Dermis lymphatic vessel endothelial cell (primary cell): ENCODE measurements at places on chromosomes 12 and 14. TPM values are rescaled to one million over a fixed set of nuclear protein-coding genes. Genes with fewer than 3 reads are reported as not detected.

ABCC9 gene
- under 0.01 and 0.11 TPM in 2 replicates for total RNA-seq

GPX2 gene
- total RNA-seq: not detected in 2 replicates

IAPP gene
- total RNA-seq: not detected in 2 replicates

IL31 gene
- not detected in 2 replicates for total RNA-seq

TMEM119 gene
- total RNA-seq: 0.33 TPM in 1 of 2 replicates, not detected in the other

DNAJC22 gene
- 0.22 and 0.52 TPM in 2 replicates for total RNA-seq

NTF3 gene
- 0.09 and 0.11 TPM in 2 replicates for total RNA-seq

METAP2 gene
- 50.8 and 90.5 TPM in 2 replicates for total RNA-seq

NPFF gene
- not detected in 2 replicates for total RNA-seq

FOXG1 gene
- not detected in 2 replicates for total RNA-seq

MGP gene
- total RNA-seq: 193 and 280 TPM in 2 replicates

ADCY6 gene
- 29.5 and 29.7 TPM in 2 replicates for total RNA-seq

MIP gene
- total RNA-seq: 0.22 and 0.26 TPM in 2 replicates

RNF212B gene
- total RNA-seq: not detected in 2 replicates

KRT77 gene
- total RNA-seq: not detected in 2 replicates

CLEC12A gene
- not detected in 2 replicates for total RNA-seq

KRT8 gene
- total RNA-seq: 9.4 and 13.1 TPM in 2 replicates

HOMEZ gene
- total RNA-seq: 3.3 and 3.9 TPM in 2 replicates

OASL gene
- total RNA-seq: under 0.01 and 0.11 TPM in 2 replicates

STON2 gene
- total RNA-seq: 175 and 327 TPM in 2 replicates

RARG gene
- 12.3 and 16.5 TPM in 2 replicates for total RNA-seq

KRT72 gene
- total RNA-seq: not detected in 2 replicates

PRB2 gene
- not detected in 2 replicates for total RNA-seq

CRIP1 gene
- total RNA-seq: 0.54 and 0.86 TPM in 2 replicates

IL22 gene
- not detected in 2 replicates for total RNA-seq

DCN gene
- total RNA-seq: 0.11 TPM in 1 of 2 replicates, not detected in the other

DAO gene
- total RNA-seq: not detected in 2 replicates

AQP6 gene
- total RNA-seq: not detected in 2 replicates

TRPV4 gene
- total RNA-seq: 1.5 TPM in 2 replicates

TRAF3 gene
- total RNA-seq: 14.7 and 18.4 TPM in 2 replicates

RGS6 gene
- total RNA-seq: not detected in 2 replicates

BCL11B gene
- under 0.01 TPM in 2 replicates for total RNA-seq

PMCH gene
- total RNA-seq: 0.09 TPM in 1 of 2 replicates, not detected in the other

PA2G4 gene
- total RNA-seq: 89.3 and 132 TPM in 2 replicates

TRHDE gene
- 0.22 TPM in 1 of 2 replicates, not detected in the other for total RNA-seq

MAGOHB gene
- 10.7 and 12.5 TPM in 2 replicates for total RNA-seq

TAOK3 gene
- 16.1 and 18.5 TPM in 2 replicates for total RNA-seq

IFI27 gene
- total RNA-seq: 2.2 and 4.7 TPM in 2 replicates

HCAR2 gene
- total RNA-seq: not detected in 2 replicates

STYK1 gene
- 2.7 and 7.8 TPM in 2 replicates for total RNA-seq

KRT83 gene
- total RNA-seq: not detected in 2 replicates

EML5 gene
- under 0.01 and 0.09 TPM in 2 replicates for total RNA-seq

PPP4R4 gene
- total RNA-seq: not detected in 2 replicates

DAAM1 gene
- total RNA-seq: 29.8 and 73.6 TPM in 2 replicates

TDG gene
- total RNA-seq: 22.5 and 28.4 TPM in 2 replicates

AQP2 gene
- not detected in 2 replicates for total RNA-seq

TCL1B gene
- not detected in 2 replicates for total RNA-seq

GUCY2C gene
- total RNA-seq: not detected in 2 replicates

NOS1 gene
- total RNA-seq: not detected in 2 replicates

TCL1A gene
- total RNA-seq: not detected in 2 replicates

CABP1 gene
- not detected in 2 replicates for total RNA-seq

KCNMB4 gene
- total RNA-seq: 0.43 and 0.60 TPM in 2 replicates

MUCL1 gene
- not detected in 2 replicates for total RNA-seq

EPYC gene
- not detected in 2 replicates for total RNA-seq

DEPDC4 gene
- 0.22 and 0.26 TPM in 2 replicates for total RNA-seq

SOX5 gene
- 0.09 and 0.11 TPM in 2 replicates for total RNA-seq

OTX2 gene
- total RNA-seq: not detected in 2 replicates

SLC2A3 gene
- total RNA-seq: 49.6 and 82.9 TPM in 2 replicates

NFATC4 gene
- 0.34 and 0.65 TPM in 2 replicates for total RNA-seq
